Small intestine (tissue), 16 donors: ENCODE measurements at places on chromosomes 16 and 17. TPM values are rescaled to one million over a fixed set of nuclear protein-coding genes. Genes with fewer than 3 reads are reported as not detected.

GRCh38 chr17:45689451-45689850, 94.7 kb upstream of the CRHR1 start:
- DNase-seq = no peak

DNA sequence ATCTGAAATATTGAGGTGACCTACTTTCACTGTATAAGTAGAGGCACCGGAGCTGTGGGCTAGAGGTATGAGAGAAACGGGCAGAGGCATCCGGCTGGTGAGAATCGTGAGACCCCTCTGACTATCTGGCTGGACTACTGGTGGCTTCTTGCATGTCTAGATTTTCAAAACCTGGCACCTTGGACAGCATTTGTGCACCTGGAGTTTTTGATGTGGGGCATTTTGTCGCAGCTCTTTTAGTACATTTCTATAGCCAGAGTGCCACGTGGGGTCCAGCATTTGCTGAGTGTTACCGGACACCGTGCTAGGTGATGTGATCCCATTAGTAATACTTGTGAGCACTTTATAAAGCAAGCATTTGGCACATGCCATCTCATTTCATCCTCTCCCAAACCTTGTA, 32.6 kb upstream of the SHISA9 start:
- no peak for DNase-seq

GRCh38 chr16:66229651-66230050, 136.8 kb upstream of the CDH5 start:
- DNase-seq = no peak

- DNase-seq = no peak
Observed at GRCh38 chr17:82961366-82962162, 117.8 kb upstream of the METRNL start.

DNA sequence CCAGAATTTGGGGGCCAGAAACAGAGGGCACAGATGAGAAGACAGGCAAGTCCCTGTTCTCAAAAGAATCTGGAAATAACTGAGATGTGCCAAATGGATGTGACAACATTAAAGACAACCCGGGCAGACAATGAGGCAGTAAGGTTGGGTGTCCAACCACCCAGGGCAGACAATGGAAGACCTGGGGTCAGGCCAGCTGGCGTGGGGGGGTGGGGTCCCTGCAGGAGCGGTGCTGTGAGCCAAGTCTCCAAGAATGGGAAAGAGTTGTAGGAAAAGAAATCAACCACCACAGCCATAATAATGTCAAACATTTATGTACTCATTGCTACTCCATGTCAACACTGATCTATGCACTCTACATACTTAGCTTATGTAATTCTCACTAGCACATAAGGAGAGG, 203.3 kb downstream of the C16orf78 start:
- DNase-seq = no peak

DNA sequence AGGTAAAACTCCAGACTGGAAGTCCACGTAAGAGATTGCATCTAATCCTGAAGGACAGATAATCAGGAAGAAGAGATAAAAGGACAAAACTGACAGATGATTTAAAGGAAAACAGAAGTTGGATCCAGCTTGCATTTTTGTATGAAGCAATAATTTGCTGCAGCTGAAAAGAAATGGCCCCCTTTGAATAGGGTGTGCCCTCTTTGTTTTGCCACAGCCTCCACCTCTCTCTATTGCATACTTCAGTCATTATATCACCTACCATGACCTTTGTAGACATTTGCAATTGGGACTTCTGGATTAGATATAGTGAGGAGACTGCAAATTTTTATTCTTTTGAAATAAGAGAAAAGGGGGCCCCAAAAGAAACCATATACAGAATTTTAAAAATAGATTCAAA, 8.1 kb downstream of the NOG start:
- no peak for DNase-seq

GRCh38 chr17:49422714-49423113, 8.0 kb upstream of the PHB1 start:
- no peak for DNase-seq

DNA sequence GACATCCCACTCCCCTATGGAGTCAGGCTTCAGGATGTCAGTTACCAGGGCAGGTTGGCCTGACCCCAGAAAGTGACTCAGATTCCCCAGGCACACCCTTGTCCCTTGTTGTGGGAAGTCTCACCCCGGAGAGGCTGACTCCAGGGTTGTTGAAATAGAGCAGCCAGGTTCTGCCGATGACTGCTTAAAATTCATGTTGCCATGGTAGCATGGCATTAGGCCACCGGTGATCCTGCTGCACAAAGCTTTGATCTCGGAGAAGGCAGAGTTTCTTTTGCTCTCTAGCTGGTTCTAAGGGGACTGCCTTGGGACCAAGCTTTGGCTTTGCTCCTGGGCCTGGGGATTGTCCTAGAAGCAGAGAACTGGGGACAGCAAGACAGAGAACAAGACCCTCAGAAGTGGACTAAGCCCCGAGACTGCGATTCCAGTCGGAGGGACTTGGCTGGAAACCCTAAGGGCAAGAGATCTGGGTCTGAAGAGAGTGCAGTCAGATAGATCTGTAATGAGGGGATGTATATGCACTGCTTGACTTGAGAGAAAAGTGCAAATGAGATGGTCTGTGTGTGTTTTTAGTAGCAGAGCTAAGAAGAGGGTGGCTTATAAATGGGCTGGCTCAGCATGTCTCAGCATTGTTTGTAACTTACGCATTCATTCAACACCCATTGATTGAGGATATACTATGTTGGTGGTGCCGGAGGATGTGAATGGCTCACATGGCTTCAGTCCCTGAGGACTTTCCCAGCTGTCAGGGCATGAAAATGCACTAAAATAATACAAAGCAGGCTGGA, 106.9 kb downstream of the RGS9 start:
- DNase-seq = no peak

GRCh38 chr16:54286366-54287130, at the start of gene IRX3:
Gene IRX3, minus strand, starts transcription at chr16:54286787. Its CDS starts 737 bp downstream, at chr16:54286050.
- peak; percentile 37 for DNase-seq

DNA sequence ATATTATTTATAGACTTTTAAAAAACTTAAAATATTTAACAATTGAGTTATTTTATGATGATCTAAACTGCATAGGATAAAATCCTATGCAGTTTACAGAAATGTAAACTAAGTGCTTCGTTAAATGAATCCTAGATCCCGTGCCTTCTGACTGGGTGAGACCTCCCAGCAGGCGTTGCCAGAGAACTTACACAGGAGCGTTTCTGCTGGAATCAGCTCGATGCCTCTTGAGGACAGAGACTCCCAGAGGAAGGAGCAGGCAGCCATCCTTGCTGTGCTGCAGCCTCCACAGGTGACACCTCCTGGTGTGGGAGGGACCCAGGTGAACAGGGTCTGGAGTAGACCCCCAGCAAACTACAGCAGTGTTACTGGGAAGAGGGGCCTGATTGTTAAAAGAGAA, 160.4 kb downstream of the WWOX start:
- DNase-seq = no peak

GRCh38 chr16:3578610-3579551, 1.7 kb upstream of the NLRC3 start:
- DNase-seq = peak; percentile 38

GRCh38 chr16:50011707-50012106, 13.3 kb upstream of the CNEP1R1 start:
- no peak for DNase-seq

DNA sequence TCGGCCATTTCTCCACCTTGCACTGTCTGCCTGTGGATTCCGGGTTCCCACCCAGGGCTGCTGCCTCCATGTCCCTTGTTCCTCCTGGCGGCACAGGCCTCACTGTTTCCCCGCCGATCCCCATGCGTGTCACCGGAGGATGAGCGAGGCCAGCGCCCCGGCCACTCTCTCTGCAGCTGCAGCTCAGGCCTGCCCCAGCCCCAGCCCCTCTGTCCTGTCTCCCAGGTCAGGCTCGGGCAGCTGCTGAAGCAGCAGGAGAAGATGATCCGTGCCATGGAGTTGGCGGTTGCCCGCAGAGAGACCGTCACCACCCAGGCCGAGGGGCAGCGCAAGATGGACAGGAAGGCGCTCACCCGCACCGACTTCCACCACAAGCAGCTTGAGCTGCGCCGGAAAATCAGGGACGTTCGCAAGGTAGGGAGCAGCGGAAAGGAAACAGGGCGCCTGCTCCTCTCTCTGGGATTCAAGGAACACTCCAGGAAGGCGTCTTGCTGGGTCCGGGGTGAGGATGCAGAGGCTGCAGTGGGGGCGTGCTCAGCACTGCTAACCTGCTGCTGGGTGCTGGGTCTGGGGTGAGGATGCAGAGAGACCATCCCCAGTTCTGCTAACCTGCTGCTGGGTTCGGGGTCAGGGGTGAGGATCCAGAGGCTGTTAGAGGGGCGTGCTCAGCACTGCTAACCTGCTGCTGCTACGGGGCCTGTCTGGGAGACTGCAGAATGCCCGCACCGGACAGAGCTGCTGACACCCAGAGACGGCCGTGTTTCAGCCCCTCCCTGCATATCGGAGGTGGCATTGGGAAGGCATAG, 6.1 kb upstream of the GAA start:
- no peak for DNase-seq

DNA sequence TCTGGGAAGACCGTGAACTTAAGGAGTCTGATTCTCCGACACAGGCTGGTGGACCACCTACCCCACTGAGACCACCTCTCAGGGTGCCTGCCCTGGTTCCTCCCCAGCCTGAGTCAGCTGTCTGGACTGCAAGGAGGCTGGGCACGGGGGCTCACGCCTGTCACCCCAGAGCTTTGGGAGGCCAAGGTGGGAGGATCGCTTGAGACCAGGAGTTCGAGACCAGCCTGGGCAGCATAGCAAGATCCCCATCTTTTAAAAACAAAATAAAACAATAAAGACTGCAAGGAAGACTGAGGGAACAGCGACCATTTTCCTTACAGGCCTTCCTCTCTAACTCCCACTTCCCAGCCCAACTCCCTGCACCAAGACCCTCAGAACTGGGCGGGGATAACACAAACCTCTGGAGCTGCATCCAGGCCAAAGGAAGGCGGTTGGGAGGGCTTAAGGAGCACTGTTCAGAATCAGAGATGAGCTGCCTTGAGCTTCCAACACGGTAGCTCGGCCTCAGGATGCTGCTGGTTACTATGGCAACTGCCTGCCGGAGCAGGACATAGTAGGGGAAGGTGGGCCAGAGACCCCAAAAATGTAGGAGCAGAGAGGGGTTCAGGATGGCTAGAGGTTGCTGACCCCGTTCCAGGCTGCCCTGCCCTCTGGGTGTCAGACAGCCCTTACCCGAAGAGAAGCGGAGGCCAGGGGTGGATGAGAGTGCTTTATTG, 4.4 kb downstream of the APOBR start:
- no peak for DNase-seq

GRCh38 chr17:36495076-36495578, 8.6 kb downstream of the ZNHIT3 start:
- no peak for DNase-seq

GRCh38 chr16:87002717-87003413, 314.3 kb downstream of the C16orf95 start:
- no peak for DNase-seq

DNA sequence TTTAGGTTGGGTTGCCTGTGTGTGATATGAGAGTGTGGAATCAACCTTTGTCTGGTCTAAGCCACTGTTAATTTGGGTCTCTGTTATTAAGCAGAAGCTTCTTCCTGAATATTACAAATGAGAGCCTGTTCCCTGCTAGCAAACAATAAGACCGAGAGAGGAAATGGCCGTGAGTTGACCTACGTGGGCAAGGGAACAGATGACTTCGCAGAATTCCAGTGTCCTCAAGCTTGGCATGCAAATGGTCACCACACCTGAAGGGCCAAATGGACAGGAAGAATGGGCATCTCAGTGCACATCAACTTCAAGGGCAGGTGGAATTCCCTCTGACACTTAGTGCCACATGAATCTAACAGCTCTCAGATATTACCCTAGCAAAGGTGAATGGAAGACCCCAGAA, 250.8 kb upstream of the FOXF1 start:
- no peak for DNase-seq

- no peak for DNase-seq
Observed at GRCh38 chr16:84155771-84156170, 10.7 kb downstream of the DNAAF1 start.

DNA sequence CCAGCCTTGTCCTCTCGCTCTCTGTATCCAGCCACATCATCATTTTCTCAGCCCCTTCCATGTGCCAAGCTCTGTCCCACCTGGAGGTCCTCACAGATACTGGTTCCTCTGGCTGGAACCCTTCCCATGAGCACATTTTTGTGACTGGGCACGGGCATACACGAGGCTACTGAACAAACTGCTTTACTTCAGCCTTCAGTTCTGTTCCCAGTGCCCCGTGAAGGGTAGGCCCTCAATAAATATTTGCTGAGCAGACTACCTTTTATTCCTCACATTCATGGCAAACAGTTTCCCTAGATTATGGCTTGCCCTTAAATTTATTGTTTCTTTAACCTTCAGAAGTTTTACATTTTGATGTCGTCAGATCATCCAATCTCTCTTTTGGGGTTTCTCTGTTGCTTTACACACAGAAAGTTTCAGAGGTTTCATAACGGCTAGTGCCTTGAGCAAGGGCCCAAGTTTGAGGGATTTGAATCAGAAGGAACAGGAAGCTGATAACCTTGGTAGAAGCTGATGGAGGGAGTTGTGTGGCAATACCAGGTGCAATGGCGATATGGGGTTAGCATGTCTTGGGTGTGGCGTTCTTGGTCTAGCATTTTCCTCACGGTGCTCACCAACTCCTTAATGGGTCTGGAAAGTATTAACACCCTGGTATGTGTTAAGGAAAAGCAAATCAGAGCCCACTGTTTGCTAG, 27.8 kb downstream of the TMEM92 start:
- DNase-seq = no peak

GRCh38 chr16:81738783-81739496, 40.2 kb upstream of the PLCG2 start:
- no peak for DNase-seq

GRCh38 chr17:11558681-11559234, 39.5 kb upstream of the DNAH9 start:
- no peak for DNase-seq

- DNase-seq = peak; percentile 82
Observed at GRCh38 chr17:31394544-31394943, 3.1 kb downstream of the RAB11FIP4 start.

Gene FOXC2
- polyA plus RNA-seq = not detected

Gene OR1A1
- not detected for polyA plus RNA-seq

Gene KRT222
- polyA plus RNA-seq = 3.6 TPM

Gene PABPN1L
- polyA plus RNA-seq = not detected

Gene CDH15
- polyA plus RNA-seq = 0.04 TPM

Gene KRT20
- polyA plus RNA-seq = 721 TPM

Gene TBC1D3C
- polyA plus RNA-seq = not detected

Gene BAIAP3
- polyA plus RNA-seq = 10.5 TPM
